ENCODE measurements at places on chromosomes 7 and 10. TPM values are rescaled to one million over a fixed set of nuclear protein-coding genes. Genes with fewer than 3 reads are reported as not detected.

- no peaks in the 10 kb centered on the region for H3K36me3 ChIP-seq
- H3K27me3 ChIP-seq = no peaks in the 10 kb centered on the region
- no peak overlapping the region for H3K27ac ChIP-seq
- no peak for DNase-seq
- H3K4me3 ChIP-seq = no peak overlapping the region
Observed at GRCh38 chr10:31669357-31669756, 259.3 kb downstream of the ARHGAP12 start.

GRCh38 chr10:22978287-22978686, 50.4 kb downstream of the ARMC3 start:
- DNase-seq = no peak
- no peaks in the 10 kb centered on the region for H3K36me3 ChIP-seq
- no peak overlapping the region for H3K4me3 ChIP-seq
- H3K27me3 ChIP-seq = no peaks in the 10 kb centered on the region
- H3K4me1 ChIP-seq = no peaks in the 10 kb centered on the region

Gene FXYD4
- total RNA-seq = not detected

DNA sequence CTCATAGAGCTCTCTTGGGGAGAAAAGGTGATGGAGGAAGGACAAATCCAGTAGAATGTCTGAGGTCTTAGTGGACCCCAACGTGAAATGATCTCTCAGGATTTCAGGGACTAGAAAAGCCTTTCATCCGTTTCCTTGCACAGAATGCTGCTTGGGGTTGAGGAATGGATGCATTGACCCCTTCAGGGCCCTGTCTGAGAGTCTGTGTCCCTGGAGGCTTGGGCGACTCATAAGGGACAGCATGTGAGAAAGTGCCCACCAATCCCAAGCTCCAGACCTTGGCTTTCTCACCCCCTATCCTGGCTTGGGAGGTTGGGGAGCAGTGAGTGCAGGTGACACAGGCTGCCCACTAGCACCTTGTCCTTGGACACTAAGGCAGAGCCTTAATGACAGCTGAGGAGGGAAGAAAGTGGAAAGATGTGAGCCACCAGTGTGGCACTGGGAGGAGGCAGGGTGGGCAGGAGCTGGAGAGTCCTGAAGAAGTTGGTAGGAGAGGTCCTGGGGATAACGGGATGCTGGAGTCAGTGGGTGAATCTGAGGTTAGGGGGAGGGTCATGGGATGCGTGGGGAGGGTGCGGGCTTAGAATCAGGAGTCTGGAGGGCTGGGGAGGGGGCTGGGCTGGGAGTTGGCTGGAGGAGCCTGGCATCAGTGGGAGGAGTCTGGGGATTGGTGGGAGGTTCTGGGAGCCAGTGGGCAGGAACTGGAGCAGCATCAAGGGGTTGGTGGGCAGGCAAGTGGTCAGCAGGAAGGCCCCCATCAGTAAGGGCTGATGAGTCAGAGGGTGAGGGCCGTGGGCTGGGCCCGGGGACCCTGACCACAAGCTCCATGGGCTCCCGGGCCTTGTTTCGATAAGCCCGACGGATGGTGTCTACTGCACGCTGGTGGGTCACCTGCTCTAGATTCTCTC, 8.6 kb downstream of the LZTS2 start:
- H3K4me1 ChIP-seq = peaks cover 12% of the 10 kb centered on the region
- no peak overlapping the region for H3K4me3 ChIP-seq
- H3K36me3 ChIP-seq = no peaks in the 10 kb centered on the region
- no peaks in the 10 kb centered on the region for H3K27me3 ChIP-seq

Gene NAT16
- not detected for total RNA-seq

DNA sequence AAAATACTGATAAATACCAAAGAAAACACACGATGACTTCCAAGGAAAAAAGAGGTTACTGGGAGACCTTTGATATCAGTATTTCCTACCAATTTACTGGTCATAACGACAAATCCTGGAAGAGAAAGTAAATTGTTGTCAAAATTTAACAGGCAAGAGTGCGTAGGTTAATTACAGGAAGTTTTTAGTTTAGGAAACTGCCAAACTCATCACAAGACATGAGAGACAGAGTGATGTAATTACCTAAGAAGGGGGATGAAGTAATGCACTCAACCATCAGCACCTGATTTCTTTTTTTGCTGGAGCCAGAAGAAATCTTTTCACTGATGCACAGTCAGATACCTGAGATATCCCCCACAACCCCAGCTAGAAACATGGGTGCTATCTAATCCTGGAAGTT, 16.8 kb downstream of the MACC1 start:
- 0 out of 2 replicates have a peak overlapping the region, but pooled peaks have one; percentile 10 for H3K27ac ChIP-seq
- no peaks in the 10 kb centered on the region for H3K36me3 ChIP-seq
- no peak overlapping the region for H3K4me3 ChIP-seq
- peaks cover 37% of the 10 kb centered on the region for H3K4me1 ChIP-seq

DNA sequence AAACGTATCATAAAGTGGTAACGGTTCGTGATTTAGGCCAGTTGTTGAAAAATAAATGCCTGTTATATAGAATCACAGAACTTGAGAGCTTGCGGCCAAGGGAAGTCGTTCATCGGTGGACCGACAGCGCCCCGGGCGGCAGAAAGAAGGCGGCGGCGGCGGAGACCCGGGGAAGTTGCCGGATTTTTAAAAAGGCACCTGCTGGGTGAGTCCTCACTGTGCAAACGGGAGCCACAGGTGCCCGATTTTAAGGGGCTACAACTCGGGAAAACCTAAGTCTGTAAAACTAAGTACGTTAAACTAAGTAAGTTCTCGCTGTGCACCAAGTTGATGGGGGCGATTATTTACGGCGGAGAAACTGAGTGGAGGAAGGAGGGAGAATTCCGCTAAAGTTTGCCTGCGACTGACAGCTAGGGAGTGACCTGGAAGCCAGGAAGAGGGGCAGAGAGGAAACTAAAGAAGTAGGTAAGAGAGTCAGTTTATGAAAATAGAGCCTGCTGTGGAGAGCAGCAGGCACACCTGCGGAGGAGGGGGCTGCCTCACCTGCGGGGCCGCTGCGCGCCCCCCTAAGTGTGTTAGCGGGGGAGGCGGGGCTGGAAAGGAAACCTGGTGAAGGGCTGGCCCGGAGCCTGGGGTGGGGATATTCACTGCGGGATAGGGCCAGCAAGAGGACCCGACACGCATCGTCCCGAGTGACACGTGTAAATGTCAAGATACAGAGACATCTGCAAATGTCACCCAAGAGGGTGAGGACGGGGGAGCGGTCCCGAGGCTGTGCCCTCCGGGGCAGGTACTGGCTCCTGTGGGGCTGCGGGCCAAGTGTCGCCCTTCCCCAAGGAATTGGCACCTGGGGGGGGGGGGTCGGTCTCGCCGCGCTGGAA, 996 bp downstream of the ADAM12 start:
- peak overlapping the region; percentile 12 for H3K27ac ChIP-seq
- peak overlapping the region; percentile 73 for H3K4me3 ChIP-seq
- peak; percentile 73 for DNase-seq

Gene SLC26A3
- not detected for total RNA-seq

DNA sequence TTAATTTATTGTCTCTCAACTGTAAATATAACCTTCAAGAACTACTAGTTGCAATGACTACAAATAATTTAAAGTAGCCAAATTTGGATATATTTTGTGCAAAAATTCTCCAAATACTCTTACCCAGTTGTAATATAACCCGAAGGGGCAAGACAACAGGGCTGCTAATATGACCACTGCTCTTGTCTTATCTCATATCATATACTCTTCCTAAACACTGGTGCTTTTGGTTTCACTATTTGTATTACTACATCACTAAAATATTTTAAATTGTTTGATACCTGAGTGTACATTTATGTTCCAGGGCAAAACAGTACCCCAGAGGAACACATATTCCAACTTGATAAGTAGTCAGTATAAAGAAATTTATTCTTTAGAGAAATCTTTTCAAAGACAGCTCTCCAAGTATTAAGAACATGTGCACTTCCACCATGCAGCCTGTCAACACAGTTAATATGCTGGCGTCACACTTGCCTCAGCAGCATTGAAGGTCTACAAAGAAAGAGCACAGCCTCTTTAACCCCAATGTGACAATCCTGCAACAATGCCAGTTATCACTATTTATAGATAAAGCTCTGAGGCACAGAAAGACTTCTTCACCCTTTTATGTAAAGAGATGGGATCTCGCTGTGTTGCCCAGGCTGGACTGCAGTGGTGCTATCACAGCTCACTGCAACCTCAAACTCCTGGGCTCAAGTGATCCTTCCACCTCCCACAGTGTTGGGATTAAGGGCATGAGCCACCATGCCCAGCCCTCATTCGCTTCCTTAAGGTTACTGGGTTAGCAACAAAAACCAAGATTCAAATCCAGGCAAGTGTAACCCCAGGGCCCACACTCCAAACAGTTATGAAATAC, 37.8 kb downstream of the RHEB start:
- H3K27me3 ChIP-seq = no peaks in the 10 kb centered on the region
- H3K27ac ChIP-seq = no peak overlapping the region
- H3K36me3 ChIP-seq = peaks cover 66% of the 10 kb centered on the region
- no peak overlapping the region for H3K4me3 ChIP-seq
- peaks cover 18% of the 10 kb centered on the region for H3K4me1 ChIP-seq

DNA sequence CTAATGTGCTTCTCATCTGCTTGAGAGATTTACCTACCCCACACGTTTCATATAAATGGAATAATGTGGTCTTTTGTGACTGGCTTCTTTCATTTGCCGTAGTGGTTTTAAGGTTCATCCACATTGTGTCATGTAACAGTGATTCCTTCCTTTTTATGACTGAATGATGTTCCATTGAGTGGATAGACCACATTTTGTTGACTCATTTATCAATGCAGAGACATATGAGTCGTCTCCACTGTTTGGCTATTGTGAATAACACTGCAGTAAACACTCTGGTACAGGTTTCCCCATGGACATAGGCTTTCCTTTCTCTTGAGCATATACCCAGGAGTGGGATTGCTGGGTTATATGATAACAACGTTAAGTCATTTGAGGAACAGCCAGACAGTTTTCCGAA, 2.0 kb upstream of the AOC1 start:
- no peak overlapping the region for H3K4me3 ChIP-seq
- H3K27ac ChIP-seq = no peak overlapping the region
- no peak for DNase-seq
- peaks cover 91% of the 10 kb centered on the region for H3K27me3 ChIP-seq

DNA sequence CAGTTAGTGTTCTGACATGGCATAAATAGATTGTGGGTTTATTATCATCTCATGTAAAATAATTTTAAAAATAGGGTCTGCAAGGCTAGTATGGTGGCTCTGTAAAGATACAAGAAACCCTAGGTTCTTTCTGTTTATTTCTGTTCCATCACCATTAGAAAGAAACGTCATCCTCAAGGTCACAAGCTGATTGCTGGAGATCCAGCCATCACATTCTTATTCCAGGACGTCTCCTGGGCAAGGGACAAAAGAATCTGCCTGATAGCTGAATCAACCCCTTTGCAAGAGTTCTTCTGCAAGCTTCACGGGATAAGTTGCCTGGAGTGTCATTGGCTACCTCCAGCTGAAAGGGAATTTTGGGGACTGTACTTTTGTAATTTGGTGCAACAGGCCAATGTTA, 184.4 kb downstream of the CAMK1D start:
- no peak overlapping the region for H3K4me3 ChIP-seq
- peaks cover 6% of the 10 kb centered on the region for H3K4me1 ChIP-seq
- H3K27ac ChIP-seq = peak overlapping the region; percentile 43
- H3K27me3 ChIP-seq = no peaks in the 10 kb centered on the region
- DNase-seq = no peak

GRCh38 chr7:87999261-87999660, 65.2 kb downstream of the ADAM22 start:
- H3K27ac ChIP-seq = no peak overlapping the region
- no peaks in the 10 kb centered on the region for H3K36me3 ChIP-seq
- no peaks in the 10 kb centered on the region for H3K4me1 ChIP-seq

DNA sequence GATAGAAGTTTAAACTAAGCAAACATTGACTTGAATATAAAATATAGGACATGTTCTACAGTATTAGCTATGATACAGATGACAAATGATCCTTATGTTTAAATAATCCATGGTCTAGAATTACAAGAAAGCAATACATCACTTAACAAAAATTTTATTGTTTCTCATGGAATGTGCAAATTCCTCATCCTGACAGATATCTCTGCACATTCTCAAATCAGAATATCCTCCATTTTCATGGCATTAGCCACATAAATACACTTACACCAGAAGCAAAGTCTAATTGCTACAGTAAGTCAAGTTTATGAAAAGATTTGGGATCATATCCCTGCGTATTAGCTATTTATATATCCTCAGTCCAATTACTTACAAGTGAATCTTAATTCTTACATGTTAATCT, 57.6 kb downstream of the PCLO start:
- H3K4me1 ChIP-seq = no peaks in the 10 kb centered on the region
- H3K36me3 ChIP-seq = no peaks in the 10 kb centered on the region
- H3K27me3 ChIP-seq = no peaks in the 10 kb centered on the region
- H3K27ac ChIP-seq = no peak overlapping the region
- DNase-seq = no peak

Gene LRRC18
- not detected for total RNA-seq

GRCh38 chr7:158015403-158016179, 572.0 kb downstream of the PTPRN2 start:
- H3K27ac ChIP-seq = no peak overlapping the region
- H3K4me3 ChIP-seq = no peak overlapping the region
- H3K27me3 ChIP-seq = peaks cover 20% of the 10 kb centered on the region
- no peak for DNase-seq
- no peaks in the 10 kb centered on the region for H3K4me1 ChIP-seq
- no peaks in the 10 kb centered on the region for H3K36me3 ChIP-seq

- H3K36me3 ChIP-seq = no peaks in the 10 kb centered on the region
- H3K27ac ChIP-seq = peak within 1 kb of the TSS; percentile 39
- H3K4me1 ChIP-seq = peaks cover 23% of the 10 kb centered on the region
- no peaks in the 10 kb centered on the region for H3K27me3 ChIP-seq
- DNase-seq = peak; percentile 92
Observed at GRCh38 chr7:73770002-73770859, at the start of gene CLDN3. TSS of gene CLDN3 (minus strand) at chr7:73770270. CDS start at chr7:73770049, 221 bp downstream.

Gene C10orf67
- 0.15 TPM for total RNA-seq

- H3K27ac ChIP-seq = no peak overlapping the region
- no peak overlapping the region for H3K4me3 ChIP-seq
- peaks cover 44% of the 10 kb centered on the region for H3K4me1 ChIP-seq
- no peak for DNase-seq
- H3K27me3 ChIP-seq = no peaks in the 10 kb centered on the region
Observed at GRCh38 chr7:55032069-55032699, 13.4 kb downstream of the EGFR start.

Gene KNDC1
- total RNA-seq = not detected

DNA sequence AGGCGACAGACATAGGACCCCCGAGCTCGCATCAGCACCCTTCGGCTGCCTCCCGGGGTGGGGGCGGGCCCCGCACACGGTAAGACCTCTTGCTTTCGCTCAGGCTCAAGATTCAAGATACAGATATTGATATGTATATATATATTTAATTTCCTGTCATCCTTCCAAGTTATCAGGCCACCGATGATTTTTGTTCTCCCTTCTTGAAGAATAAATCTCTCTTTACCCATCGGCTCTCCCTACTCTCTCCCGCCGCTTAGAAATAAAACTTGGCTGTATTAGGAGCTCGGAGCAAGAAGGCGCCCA, 603 bp downstream of the ADRA2A start:
- H3K27me3 ChIP-seq = peaks cover 34% of the 10 kb centered on the region
- peaks cover 5% of the 10 kb centered on the region for H3K4me1 ChIP-seq
- DNase-seq = no peak

Data from PC-3 (cell line).